Left lobe of liver (tissue), 2 donors: ENCODE measurements at places on chromosomes 2 and 18.

- no peak for DNase-seq
Observed at GRCh38 chr2:102296449-102296848, 14.9 kb upstream of the IL1RL1 start.

GRCh38 chr2:214244847-214245246 lies 166.0 kb upstream of the VWC2L start:
- no peak for DNase-seq

DNA sequence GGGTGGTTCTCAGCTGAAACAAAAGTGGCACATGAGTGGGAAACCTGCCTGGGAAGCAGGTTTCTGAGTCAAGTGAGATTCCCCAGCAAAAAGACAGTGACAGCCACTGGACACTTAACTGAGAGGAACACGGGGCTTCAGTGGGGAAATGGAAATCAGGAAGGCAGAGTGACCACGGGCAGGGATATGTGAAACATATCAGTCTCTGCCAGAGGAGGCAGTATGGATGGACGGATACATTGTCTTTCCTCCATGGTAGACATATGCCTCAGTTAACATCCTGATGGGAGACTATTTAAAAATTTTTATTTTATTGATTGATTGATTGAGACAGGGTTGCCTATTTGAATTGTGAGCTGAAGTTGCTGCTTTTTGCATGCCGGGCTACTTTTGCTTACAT lies 292.1 kb downstream of the NBAS start:
- no peak for DNase-seq

GRCh38 chr2:167706800-167707199 lies 540.6 kb downstream of the STK39 start:
- DNase-seq = no peak

GRCh38 chr2:101745711-101746694 lies 48.5 kb downstream of the MAP4K4 start:
- DNase-seq = no peak
